ENCODE measurements at places on chromosomes 12 and 14. TPM values are rescaled to one million over a fixed set of nuclear protein-coding genes. Genes with fewer than 3 reads are reported as not detected.

Gene KRT1
- 0.25 TPM for total RNA-seq

Gene IFNG-AS1
- 3.0 TPM for total RNA-seq

Gene MYL2
- total RNA-seq: not detected

Gene TMTC1
- total RNA-seq: not detected

Gene SERPINA9
- not detected for total RNA-seq

Gene FOXA1
- not detected for total RNA-seq

Gene PYGL
- total RNA-seq: not detected

Gene FGD6
- total RNA-seq: 0.94 TPM

Gene ACOT6
- total RNA-seq: not detected

Gene SDSL
- not detected for total RNA-seq

Gene PIK3C2G
- not detected for total RNA-seq

Gene CELA1
- not detected for total RNA-seq

Gene DBX2
- not detected for total RNA-seq

Gene ACSS3
- total RNA-seq: not detected

Gene MYF6
- total RNA-seq: not detected

Gene KCNA1
- not detected for total RNA-seq

Gene RIC8B
- total RNA-seq: 5.6 TPM

Gene CMA1
- total RNA-seq: not detected

Gene GLT8D2
- 0.17 TPM for total RNA-seq

Gene BLTP3B
- total RNA-seq: 29.4 TPM

Gene NFKBIA
- 1,097 TPM for total RNA-seq

Gene POTEM
- not detected for total RNA-seq

Gene FITM1
- total RNA-seq: 2.4 TPM

Gene ABCC9
- not detected for total RNA-seq

Gene RTL1
- not detected for total RNA-seq

Gene NINJ2
- total RNA-seq: 1.2 TPM

Gene DDX54
- 85.6 TPM for total RNA-seq

Gene POU6F1
- total RNA-seq: 21.4 TPM

Gene OR4E2
- not detected for total RNA-seq

Gene PIWIL1
- total RNA-seq: not detected

Gene BCL2L2
- 1.4 TPM for total RNA-seq

Gene LRRC43
- 0.39 TPM for total RNA-seq

Gene OASL
- total RNA-seq: 36.5 TPM

Gene KITLG
- total RNA-seq: not detected

Gene A2M
- total RNA-seq: not detected

Gene STX2
- 18.2 TPM for total RNA-seq

Gene CCDC88C
- total RNA-seq: 266 TPM

Gene PDZRN4
- total RNA-seq: not detected

Gene MIPOL1
- total RNA-seq: not detected

Gene PLEKHG7
- not detected for total RNA-seq

Gene SLC4A8
- 1.5 TPM for total RNA-seq

Gene IRAK3
- total RNA-seq: not detected

Gene TTC7B
- total RNA-seq: 0.25 TPM

Gene COPZ1
- 24.1 TPM for total RNA-seq

Gene AHNAK2
- total RNA-seq: 0.14 TPM

Gene SINHCAF
- 93.7 TPM for total RNA-seq

Gene HOXC5
- not detected for total RNA-seq

Gene MUCL1
- not detected for total RNA-seq
